Activated CD8-positive, alpha-beta memory T cell treated with anti-CD3 and anti-CD28 coated beads for 1 hour (primary cell): ENCODE measurements at places on chromosomes 2 and 18.

GRCh38 chr2:176553685-176554100 is 284.5 kb downstream of the MTX2 start:
- DNase-seq: peak; percentile 8

- DNase-seq: no peak
Measured at GRCh38 chr2:237875256-237876060, 16.0 kb downstream of the RAMP1 start.

DNA sequence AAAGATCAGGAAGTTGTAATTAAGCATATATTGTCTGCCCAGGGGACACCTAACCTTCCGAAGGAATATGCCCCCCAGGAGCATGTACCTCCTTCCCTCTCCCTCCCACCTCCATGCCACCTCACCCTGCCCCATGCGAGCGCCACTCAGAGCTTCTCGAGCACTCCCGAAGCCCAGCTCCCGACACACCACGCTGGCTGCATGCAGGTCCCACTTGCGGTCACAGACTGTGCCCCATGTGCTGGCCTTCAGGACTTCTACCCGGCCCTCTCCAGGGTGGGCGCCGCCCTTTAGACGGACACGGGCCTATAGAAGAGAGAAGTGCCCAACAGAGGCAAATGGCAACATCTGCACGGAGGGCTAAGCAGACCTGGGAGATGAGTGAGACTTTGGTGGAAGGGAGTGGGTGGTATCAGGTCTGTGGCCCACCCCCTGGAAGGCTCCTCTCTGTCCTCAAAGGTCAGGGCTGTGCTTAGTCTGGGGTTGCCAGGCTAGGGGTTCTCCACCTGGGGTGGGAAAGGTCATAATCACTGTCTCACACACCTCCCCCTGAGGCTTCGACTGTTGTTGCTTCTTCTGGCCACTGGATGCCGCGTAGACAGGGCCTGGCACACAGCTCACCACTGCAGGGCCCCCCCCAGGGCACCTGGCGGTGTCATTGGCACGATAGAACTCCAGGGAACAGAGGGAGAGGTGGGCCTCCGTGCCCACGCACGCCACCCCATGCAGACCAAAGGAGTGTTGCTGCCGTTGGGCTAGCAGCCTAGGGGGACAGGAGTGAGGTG is 6.6 kb downstream of the HTRA2 start:
- no peak for DNase-seq

GRCh38 chr2:141589314-141589713 is 541.5 kb downstream of the LRP1B start:
- no peak for DNase-seq

- DNase-seq: peak; percentile 27
Measured at GRCh38 chr2:31333527-31334183, 80.9 kb downstream of the XDH start.

- DNase-seq: no peak
Measured at GRCh38 chr18:63070767-63071502, 248.6 kb downstream of the BCL2 start.

DNA sequence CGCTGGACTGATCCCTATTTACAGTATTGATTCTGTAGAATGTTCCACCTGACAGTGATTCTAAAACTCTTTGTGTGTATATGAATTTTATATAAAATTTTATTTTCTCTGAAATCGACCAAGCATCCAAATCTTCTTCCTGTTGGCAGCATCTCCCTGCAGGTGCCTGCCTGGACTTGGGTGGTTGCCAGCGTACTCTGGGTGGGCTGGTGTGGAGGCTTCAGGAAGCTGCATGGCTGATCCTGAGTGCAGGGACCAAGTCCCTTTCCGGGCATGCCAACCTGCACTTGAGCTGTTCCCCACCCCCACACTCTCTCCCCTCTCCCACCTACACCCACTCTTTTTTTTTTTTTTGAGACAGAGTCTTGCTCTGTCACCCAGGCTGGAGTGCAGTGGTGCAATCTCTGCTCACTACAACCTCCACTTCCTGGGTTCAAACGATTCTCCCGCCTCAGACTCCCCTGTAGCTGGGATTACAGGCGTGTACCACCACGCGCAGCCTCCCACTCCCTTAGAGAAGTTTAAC is 53.2 kb upstream of the ALKAL2 start:
- DNase-seq: no peak

DNA sequence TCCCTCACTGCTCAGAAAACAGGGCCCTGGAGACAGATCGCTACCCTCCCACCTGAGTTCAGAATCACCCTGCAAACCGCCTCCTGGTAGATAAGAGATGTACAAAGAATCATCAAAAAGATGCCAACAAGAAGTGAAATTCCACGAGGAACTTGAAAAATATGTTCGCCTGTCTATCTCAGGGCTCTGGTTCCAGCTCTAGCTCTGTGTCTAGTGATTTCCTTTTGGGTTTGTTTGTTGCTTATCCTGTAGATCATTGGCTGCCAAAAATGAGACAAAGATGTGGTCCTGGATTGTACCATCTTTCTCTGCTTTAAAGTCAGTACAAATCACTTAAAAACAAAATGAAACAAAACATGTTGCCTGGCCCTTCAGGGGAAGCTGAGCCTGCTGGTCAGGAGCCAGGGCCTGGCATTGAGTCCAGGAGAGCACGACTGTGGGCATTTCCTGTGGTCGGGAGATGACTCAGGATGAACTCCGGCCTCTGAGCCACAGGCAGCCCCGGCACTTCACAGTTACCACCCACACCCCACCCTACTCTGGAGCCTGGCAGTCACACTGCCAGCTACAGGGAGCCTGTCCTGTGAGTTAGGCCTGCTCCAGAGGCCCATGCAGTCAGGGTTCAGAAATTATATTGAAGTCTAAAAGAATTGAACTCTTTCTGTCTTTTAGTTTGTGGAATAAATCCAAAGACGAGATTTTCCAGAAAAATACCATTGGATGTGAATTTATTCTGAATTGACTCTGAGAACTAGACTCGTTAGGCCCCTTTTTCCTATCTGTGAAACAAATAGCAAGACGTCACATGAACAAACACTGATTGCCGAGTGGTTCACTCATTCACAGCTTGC is 8.0 kb upstream of the ITGB6 start:
- no peak for DNase-seq
